ENCODE measurements at places on chromosomes 16 and 17.

- DNase-seq = no peak
Observed at GRCh38 chr16:17260276-17260849, 210.4 kb downstream of the XYLT1 start.

DNA sequence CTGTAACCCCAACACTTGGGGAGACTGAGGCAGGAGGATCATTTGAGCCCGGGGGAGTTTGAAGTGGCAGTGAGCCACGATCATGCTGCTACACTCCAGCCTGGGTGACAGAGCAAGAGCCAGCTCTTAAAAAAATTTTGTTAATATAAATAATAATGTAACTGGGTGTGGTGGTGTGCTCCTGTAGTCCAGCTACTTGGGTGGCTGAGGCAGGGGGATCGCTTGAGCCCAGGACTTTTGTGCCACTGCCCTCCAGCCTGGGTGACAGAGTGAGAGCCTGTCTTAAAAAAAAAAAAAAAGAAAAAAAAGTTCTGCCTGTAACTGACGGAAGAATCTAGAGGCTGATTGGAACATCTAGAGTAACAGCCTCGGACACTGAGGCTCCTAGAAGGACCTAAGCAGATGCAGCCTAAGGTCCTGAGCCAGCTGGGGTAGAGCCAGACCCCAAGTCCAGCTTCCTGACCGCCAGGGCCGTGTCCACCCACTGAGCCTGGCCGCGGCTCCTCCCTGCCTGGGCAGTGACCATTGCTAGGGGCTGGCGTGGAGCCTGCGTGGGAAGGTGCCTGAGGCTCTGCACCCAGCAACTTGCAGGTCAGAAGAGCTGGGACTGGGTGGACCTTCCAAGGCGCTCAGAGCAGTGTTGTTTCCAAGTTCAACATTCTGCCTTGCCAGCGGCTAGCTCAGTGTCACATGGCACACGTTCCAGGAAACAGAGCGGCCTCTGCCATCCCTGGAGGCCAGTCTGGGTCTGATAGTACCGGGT, 209.4 kb upstream of the CIBAR2 start:
- DNase-seq = no peak

GRCh38 chr17:82435601-82436583, 14.7 kb downstream of the CYBC1 start:
- DNase-seq = no peak

DNA sequence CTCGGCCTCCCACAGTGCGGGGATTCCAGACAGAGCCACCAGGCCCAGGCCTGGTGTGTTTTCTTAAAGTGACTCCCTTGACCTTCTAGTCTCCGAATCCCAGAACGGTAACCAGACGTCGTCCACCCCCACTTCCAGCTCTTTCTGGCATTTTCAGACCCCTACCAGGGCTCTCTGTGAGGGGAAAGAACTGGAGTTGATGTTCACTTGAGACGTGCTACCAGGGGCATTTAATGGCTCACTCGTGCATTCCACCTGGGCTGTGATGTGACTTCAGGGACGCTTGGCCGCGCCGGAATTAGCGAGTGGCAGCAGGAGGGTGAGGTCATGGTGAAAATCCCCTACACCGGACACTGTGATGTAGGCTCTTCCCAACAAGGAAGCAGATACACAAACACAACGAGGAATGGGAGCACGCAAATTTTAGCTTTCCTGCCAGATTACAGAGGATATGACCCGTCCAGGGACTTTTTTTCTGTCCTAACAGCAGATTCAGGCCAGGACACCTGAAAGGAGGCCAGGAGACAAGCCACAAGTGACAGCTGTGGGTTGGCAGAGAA, 1.1 kb upstream of the GNA13 start:
- no peak for DNase-seq

GRCh38 chr17:81251709-81252301, 12.7 kb downstream of the NDUFAF8 start:
- DNase-seq = no peak

- DNase-seq = no peak
Observed at GRCh38 chr17:52537421-52537820, 378.9 kb upstream of the CA10 start.

- no peak for DNase-seq
Observed at GRCh38 chr17:13550291-13550690, 51.4 kb downstream of the HS3ST3A1 start.

GRCh38 chr17:55433629-55434422, 12.2 kb upstream of the MMD start:
- no peak for DNase-seq

GRCh38 chr16:12360240-12360639, 383.7 kb downstream of the SNX29 start:
- no peak for DNase-seq

DNA sequence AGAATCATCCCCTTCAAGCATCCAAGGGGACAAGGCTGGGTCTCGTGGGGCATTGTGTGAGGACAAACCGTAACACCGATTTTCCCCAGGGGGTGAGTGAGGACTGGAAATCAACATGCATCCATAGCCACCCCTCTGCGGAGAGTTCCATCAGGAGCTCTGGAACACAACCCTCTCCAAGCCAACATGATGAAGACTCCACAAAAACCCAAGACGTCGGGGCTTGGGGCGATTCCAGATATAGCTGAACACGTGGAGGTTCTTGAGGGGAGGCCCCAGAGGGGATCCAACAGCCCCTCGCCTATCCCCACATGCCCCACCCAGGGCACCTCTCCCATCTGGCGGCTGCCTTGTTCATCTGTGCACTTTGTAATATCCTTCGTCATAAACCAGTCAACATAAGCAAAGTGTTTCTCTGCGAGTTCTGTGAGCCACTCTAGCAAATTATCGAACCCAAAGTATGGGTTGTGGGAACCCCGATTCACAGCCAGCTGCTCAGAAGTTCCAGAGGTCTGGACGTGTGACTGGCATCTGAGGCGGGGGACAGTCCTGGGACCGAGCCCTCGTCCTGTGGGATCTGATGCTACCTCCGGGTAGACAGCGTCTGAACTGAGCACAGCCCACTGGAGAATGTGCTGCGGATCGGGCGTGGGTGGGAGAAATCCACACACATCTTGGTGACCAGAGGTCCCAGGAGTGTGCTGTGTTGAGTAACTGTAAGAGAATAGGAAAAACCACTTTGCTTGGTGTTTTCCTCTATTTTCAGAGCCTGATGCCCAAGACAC, 55.5 kb downstream of the RPH3AL start:
- no peak for DNase-seq

GRCh38 chr16:13335879-13336278, 434.5 kb downstream of the SHISA9 start:
- DNase-seq = no peak

DNA sequence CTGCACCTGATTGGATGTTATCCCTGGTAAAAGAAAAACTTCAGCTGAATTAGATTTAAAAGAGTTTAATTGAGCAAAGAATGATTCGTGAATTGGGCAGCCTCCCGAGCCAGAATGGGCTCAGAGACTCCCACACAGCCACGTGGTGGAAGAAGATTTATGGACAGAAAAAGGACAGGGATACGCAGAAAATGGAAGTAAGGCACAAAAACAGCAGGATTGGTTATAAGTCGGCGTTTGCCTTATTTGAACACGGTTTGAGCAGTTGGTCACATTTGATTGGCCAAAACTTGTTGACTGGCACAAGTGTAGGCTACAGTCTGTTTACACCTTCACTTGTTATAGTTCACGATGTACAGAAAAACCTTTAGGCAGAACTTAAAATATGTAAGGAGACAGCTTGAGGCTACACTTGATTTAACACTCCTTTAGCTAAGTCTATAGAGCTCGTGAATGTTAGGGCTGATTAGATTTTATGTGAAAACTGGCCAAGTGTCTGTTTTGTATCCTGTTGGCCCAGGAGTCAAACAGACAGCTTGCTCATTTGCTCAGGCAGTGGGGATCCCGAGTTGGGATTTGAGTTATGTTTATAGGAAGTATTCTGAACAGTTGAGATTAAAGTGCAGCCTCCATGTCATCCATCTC, 119.5 kb upstream of the SHISA6 start:
- no peak for DNase-seq

DNA sequence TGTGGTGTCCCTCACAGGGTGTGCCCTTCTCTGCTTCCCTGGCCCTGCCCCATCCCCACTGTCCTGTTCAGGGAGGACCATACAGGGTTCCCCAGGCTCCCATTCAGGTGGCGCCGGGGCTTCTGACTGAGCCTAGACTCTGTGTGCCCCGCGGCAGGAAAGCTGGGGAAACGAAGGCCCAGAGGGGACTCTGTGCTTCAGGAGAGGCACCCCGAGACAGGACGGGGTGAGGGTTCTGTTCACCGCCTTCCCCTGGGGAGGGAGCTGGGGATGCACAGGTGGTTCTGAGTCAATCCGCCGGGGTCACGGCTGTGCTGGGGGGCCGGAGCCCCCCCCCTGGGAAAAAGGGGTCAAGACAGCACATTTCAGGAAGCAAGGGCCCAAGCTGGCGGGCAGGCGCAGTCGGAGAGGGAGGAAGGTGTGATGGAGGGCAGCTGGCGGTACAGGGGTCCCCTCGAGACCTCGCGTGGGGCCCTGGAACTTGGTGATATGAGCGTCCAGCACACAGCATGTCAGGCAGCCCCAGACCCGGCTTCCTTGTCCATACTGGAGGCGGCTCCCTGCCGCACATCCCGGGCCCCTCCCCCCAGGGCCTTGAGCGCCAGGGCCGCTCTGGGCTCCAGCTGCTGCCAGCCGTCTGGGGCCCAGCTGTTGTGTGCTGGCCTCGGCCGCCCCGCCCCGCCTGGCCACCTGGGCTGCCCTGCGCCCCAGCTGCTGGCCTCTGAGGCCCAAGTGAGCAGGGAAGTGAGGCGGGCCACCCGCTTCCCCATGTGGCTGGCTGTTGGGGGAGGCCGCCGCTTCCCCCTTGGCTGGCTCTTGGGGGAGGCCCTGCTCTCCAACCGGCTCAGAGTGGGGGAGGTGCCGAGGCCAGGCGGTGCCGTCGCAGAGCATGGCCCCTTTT, 5.6 kb upstream of the NOTUM start:
- DNase-seq = no peak

DNA sequence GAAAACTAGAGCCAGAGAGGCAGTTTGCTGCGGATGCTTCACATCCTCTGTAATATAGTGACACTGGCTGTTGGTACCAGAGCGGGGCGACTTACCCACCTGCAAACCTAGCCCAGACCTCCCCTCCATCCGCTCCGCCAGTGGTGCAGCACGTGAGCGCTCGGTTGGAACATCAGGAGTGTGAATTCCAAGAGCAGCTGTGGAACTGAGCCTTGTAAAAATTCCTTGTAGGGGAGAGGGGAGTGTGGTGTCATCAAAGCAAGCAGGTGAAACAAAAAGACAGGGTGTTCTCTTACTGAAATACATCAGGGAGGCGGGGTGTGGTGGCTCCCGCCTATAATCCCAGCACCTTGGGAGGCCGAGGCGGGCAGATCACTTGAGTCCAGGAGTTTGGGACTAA, 51.3 kb downstream of the CCDC42 start:
- DNase-seq = no peak

Measured in central memory CD8-positive, alpha-beta T cell (primary cell).